ENCODE measurements at places on chromosomes 3 and 15.

GRCh38 chr3:33717616-33717865 is 513 bp downstream of the CLASP2 start:
- H3K4me1 ChIP-seq, result peaks cover 7% of the 10 kb centered on the region
- H3K27ac ChIP-seq, result peak overlapping the region; percentile 90
- no peaks in the 10 kb centered on the region for H3K36me3 ChIP-seq
- no peaks in the 10 kb centered on the region for H3K27me3 ChIP-seq
- DNase-seq, result no peak
- H3K4me3 ChIP-seq, result no peak overlapping the region

DNA sequence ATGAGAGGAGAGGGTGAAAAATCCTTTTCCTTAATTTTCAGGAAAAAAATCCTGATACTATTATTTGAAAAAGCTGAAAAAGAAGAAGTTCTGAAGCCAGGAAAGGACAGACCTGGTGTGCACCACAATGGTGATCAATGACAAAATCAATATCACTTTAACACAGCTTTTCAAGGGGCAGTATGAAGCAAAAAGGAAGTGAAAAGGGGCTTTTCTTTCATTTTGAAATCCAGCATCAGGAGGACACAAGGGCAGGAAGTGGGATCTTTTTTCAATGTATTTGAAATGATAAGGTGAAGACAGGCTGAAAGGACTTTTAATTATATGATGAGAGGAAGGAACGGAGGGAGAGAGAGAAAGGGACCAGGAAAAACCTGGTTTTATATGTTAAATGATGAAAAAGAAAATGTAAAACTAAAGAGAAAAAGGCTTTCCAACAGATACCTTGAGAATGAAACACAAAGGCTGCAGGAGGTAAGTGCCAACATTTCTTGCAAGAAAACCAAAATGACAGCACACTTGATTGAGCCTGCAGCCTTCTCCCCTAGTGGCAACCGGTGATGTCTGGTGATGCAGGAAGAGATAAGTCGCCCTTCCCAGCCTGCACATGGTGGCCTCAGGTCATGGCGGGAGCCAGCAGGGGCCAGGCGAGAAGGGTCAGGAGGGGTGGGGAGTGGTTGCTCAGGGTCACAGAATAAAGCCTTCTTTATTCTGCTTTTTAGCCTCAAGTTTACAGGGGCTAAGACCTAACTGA is 236.7 kb upstream of the WNT5A start:
- peaks cover 6% of the 10 kb centered on the region for H3K27me3 ChIP-seq
- no peaks in the 10 kb centered on the region for H3K36me3 ChIP-seq
- no peak for DNase-seq
- peak overlapping the region; percentile 41 for H3K27ac ChIP-seq
- peaks cover 24% of the 10 kb centered on the region for H3K4me1 ChIP-seq

GRCh38 chr3:113261626-113262303 is 50.4 kb downstream of the BOC start:
- no peak for DNase-seq
- no peak overlapping the region for H3K4me3 ChIP-seq
- no peaks in the 10 kb centered on the region for H3K27me3 ChIP-seq
- peak overlapping the region; percentile 70 for H3K27ac ChIP-seq
- peaks cover 65% of the 10 kb centered on the region for H3K4me1 ChIP-seq

- H3K4me1 ChIP-seq, result peaks cover 59% of the 10 kb centered on the region
- peaks cover 7% of the 10 kb centered on the region for H3K36me3 ChIP-seq
Observed at GRCh38 chr3:71240034-71240433, 343.5 kb downstream of the FOXP1 start.

DNA sequence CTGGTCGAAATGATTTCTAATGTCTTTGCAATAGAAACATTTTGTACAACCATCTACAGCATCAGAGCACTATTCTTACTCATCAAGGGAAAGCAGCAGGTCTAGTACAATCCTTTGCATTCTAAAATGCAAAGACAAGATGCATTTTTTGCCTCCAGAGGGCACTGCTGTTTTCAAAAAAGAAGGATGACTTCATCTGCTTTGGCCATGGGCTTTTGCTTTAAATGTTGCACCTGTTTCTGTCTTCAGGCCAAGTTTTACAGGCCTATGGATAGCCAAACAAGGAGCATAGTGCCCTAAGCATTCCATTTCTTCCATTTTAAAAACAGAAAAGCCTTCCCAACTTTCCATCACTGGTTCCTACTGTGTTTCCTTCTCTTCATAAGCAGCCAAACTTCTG is 3.4 kb downstream of the PARP9 start:
- no peak overlapping the region for H3K4me3 ChIP-seq
- H3K27me3 ChIP-seq, result no peaks in the 10 kb centered on the region
- H3K36me3 ChIP-seq, result peaks cover 8% of the 10 kb centered on the region
- H3K27ac ChIP-seq, result peak overlapping the region; percentile 55

GRCh38 chr15:83698294-83698693 is 44.4 kb downstream of the ADAMTSL3 start:
- no peak overlapping the region for H3K4me3 ChIP-seq
- H3K4me1 ChIP-seq, result peaks cover 24% of the 10 kb centered on the region
- H3K36me3 ChIP-seq, result no peaks in the 10 kb centered on the region
- no peak for DNase-seq
- H3K27ac ChIP-seq, result no peak overlapping the region
- no peaks in the 10 kb centered on the region for H3K27me3 ChIP-seq

GRCh38 chr3:16088496-16088895 is 86.0 kb upstream of the GALNT15 start:
- H3K36me3 ChIP-seq, result no peaks in the 10 kb centered on the region
- H3K27ac ChIP-seq, result no peak overlapping the region
- no peak for DNase-seq
- peaks cover 15% of the 10 kb centered on the region for H3K4me1 ChIP-seq
- no peak overlapping the region for H3K4me3 ChIP-seq

- no peak for DNase-seq
- H3K27ac ChIP-seq, result no peak overlapping the region
- H3K4me1 ChIP-seq, result no peaks in the 10 kb centered on the region
- H3K36me3 ChIP-seq, result no peaks in the 10 kb centered on the region
Observed at GRCh38 chr3:165883863-165884478, 46.7 kb upstream of the BCHE start.

DNA sequence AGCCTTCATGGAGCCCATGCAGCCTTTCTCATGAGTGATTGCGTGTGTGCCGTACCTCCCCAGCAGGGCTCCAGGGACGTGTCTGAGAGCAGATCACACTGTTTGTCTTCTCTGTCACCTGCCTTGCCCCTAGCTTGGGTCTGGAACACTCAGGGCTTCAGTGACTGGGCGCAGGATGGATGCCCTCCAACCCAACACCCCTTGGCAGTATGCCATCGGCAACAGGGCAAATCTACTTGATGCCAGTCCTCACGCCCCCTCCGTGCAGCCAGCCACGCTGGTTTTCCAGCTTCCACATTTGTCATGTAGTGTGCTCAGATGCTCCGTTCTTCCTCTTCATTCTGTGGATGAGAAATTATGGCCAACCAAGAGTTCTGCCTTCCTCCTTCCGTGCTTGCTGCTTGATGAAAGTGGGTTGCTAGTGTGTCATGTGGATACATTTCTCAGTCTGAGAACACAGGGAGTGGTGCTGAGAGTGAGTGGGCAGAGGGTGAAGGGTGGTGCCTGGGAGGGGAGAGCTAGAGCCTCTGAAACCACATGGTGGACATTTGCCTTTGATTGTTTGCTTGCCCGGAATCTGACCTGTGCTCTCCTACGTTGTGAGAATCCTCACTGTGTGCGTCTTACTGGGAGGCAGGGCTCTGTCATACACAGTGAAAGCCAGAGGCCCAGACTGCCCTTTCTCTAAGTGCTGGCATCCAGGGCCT is 97.2 kb downstream of the FAM43A start:
- peak overlapping the region; percentile 3 for H3K27ac ChIP-seq
- peak; percentile 22 for DNase-seq

DNA sequence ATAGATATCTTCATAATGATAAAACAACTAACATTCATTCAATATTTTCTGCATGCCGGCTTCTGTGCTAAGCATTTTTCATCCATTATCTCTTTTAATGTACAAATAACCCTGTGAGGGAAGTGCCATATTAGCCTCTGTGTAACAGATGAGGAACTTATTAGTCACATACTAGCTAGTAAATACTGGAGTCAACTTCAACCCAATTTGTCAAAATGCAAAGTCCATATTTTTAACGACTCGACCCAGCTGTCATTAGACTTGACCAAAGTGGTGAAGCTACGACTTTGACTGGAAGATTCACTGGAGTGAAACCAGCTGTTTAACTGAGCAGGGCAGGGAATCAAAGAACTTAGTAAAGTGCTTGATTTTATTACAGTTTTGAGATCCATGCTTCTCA is 41.6 kb downstream of the PARP15 start:
- H3K36me3 ChIP-seq, result no peaks in the 10 kb centered on the region
- DNase-seq, result no peak
- peaks cover 46% of the 10 kb centered on the region for H3K27me3 ChIP-seq

DNA sequence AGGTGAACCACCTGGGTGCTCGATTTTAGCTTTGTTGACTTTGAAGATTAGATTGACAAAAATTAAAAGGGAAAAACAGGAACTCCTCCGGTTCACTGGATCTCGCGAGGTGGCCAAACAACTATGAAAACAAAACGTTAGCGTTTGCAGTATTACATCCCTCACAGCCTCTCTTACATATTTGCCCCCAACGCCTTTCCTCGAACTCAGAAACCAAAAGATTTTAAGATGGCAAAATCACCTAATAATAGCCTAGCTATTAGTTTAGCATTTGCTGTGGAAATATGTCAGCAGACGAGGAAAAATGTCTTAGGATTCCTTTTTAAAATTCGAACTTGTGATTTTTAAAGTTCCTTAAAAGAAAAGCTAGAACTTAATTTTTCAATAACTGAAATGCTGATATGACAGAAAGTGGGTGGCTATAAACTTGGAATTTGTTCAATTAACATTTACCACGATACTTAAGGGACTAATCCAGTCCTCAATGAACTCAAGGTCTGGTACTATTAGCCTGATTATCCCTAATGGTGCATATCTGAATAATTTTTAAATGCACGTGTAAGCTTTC is 491 bp upstream of the SENP7 start:
- H3K36me3 ChIP-seq, result peaks cover 4% of the 10 kb centered on the region

GRCh38 chr3:164406281-164406680 is 672.0 kb downstream of the SI start:
- no peaks in the 10 kb centered on the region for H3K36me3 ChIP-seq
- peaks cover 3% of the 10 kb centered on the region for H3K4me1 ChIP-seq
- DNase-seq, result no peak
- H3K4me3 ChIP-seq, result no peak overlapping the region

GRCh38 chr3:149026718-149027117 is 35.4 kb downstream of the GYG1 start:
- peaks cover 52% of the 10 kb centered on the region for H3K36me3 ChIP-seq
- no peaks in the 10 kb centered on the region for H3K4me1 ChIP-seq
- H3K27ac ChIP-seq, result peak overlapping the region; percentile 3
- H3K27me3 ChIP-seq, result no peaks in the 10 kb centered on the region
- H3K4me3 ChIP-seq, result no peak overlapping the region

- H3K4me3 ChIP-seq, result no peak overlapping the region
- no peaks in the 10 kb centered on the region for H3K27me3 ChIP-seq
- H3K36me3 ChIP-seq, result no peaks in the 10 kb centered on the region
- H3K27ac ChIP-seq, result no peak overlapping the region
Observed at GRCh38 chr3:10213156-10213792, 35.0 kb upstream of the TATDN2 start.

- H3K36me3 ChIP-seq, result no peaks in the 10 kb centered on the region
- no peak overlapping the region for H3K27ac ChIP-seq
- H3K4me3 ChIP-seq, result no peak overlapping the region
- H3K4me1 ChIP-seq, result peaks cover 14% of the 10 kb centered on the region
- DNase-seq, result no peak
Observed at GRCh38 chr3:171086914-171087313, 60.4 kb upstream of the SLC2A2 start.

DNA sequence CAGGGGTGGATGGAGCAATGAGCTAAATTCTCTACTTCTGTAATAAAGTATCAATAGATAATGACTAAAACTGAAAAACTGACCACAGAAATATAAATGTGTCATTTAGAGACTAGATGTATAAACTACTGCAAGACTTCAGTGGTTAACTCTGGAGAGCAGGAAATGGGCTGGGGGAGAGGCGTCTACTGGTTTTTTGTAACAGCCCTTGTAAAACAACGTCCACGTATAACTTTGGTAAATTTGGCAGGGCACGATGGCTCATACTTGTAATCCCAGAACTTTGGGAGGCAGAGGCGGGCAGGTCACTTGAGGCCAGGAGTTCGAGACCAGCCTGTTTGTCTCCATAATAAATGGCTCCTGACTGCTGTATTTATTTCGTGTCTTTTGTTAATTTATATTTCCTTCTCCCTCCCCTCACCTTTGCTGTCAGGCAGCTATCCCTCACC is 12.5 kb downstream of the RAB27A start:
- peaks cover 11% of the 10 kb centered on the region for H3K4me1 ChIP-seq
- H3K27ac ChIP-seq, result peak overlapping the region; percentile 59
- no peak overlapping the region for H3K4me3 ChIP-seq

DNA sequence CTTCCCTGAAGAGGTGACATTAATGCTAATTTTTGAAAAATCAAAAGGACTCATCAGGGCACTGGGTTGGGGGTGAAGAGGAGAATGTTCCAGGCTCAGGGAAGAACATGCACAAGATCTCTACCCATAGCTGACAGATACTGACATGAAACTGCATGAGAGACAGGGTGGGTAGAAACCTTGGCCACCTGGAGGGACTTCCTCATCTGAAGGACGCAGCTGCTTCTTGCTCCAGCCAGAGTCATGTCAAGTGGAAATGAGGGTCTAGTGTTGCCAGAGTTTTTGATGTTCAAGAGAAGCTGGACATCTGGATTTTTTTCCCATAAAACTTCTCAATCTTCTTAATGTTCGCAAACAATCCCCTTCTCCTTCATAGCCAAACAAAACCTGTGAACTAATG is 29.7 kb downstream of the AMOTL2 start:
- H3K27me3 ChIP-seq, result no peaks in the 10 kb centered on the region
- DNase-seq, result no peak
- peaks cover 9% of the 10 kb centered on the region for H3K4me1 ChIP-seq
- H3K4me3 ChIP-seq, result no peak overlapping the region
- no peak overlapping the region for H3K27ac ChIP-seq
- peaks cover 9% of the 10 kb centered on the region for H3K36me3 ChIP-seq

GRCh38 chr15:83695246-83695645 is 41.3 kb downstream of the ADAMTSL3 start:
- peak overlapping the region; percentile 87 for H3K27ac ChIP-seq
- no peaks in the 10 kb centered on the region for H3K36me3 ChIP-seq
- DNase-seq, result no peak
- H3K4me1 ChIP-seq, result peaks cover 30% of the 10 kb centered on the region
- H3K27me3 ChIP-seq, result no peaks in the 10 kb centered on the region
